Activated CD4-positive, alpha-beta T cell treated with anti-CD3 and anti-CD28 coated beads, Interleukin-2, amount 50 U/mL, for 16 hours (primary cell): ENCODE measurements at places on chromosomes 1 and 21.

GRCh38 chr1:110005971-110006370, 21.4 kb downstream of the AHCYL1 start:
- no peak for DNase-seq

DNA sequence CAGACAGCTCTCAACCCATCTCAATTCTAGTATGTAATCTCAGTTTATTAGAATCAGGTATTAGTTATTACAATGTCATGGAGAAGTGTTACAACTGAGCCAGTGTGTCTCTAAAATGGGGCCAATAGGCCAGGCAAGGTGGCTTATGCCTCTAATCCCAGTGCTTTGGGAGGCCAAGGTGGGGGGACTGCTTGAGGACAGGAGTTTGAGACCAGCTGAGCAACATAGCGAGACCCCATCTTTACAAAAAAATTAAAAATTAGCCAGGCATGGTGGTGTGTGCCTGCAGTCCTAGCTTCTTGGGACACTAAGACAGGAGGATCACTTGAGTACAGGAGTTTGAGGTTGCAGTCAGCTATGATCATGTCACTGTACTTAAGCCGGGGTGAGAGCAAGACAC, 104.9 kb downstream of the BCAR3 start:
- DNase-seq, result no peak

- DNase-seq, result no peak
Observed at GRCh38 chr1:115356356-115356755, 18.3 kb upstream of the NGF start.

DNA sequence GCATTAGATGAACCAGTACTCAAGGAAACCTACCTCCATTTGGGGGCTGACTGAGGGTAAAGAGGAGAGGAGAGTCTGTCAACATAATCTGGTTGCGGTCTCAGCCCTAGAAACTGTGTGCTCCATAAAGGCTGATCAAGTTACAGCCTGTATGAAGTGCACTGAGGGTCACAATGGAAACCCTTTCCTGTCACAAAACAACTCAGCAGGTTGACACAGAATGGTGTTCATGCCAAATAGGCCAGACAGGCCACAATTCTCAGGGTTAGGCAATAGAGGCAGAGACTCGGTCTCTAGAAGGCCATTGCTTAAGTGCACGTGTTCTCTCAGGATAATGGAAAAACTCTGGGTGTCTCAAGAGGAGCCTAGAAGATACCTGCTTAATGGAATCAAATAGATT, 4.1 kb upstream of the ANKRD35 start:
- DNase-seq, result no peak

GRCh38 chr1:49252917-49253316, 476.2 kb upstream of the BEND5 start:
- no peak for DNase-seq

DNA sequence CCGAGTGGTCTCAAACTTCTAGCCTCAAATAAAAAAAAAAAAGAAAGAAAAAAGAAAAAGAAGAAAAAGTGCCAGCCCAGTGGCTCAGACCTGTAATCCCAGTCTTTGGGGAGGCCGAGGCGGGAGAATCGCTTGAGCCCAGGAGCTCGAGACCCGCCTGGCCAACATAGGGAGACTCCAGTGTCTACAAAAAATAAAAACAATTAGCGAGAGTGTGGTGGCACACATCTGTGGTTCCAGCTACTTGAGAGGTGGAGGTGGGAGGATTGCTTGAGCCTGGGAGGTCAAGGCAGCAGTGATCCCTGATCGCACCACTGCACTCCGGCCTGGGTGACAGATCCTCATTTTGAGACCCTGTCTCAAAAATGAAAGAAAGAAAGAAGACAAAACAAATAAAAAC, 1.4 kb upstream of the PTGFRN start:
- no peak for DNase-seq

GRCh38 chr1:94909486-94909885, 17.4 kb downstream of the CNN3 start:
- no peak for DNase-seq

GRCh38 chr1:218480588-218481099, 135.5 kb downstream of the TGFB2 start:
- no peak for DNase-seq

DNA sequence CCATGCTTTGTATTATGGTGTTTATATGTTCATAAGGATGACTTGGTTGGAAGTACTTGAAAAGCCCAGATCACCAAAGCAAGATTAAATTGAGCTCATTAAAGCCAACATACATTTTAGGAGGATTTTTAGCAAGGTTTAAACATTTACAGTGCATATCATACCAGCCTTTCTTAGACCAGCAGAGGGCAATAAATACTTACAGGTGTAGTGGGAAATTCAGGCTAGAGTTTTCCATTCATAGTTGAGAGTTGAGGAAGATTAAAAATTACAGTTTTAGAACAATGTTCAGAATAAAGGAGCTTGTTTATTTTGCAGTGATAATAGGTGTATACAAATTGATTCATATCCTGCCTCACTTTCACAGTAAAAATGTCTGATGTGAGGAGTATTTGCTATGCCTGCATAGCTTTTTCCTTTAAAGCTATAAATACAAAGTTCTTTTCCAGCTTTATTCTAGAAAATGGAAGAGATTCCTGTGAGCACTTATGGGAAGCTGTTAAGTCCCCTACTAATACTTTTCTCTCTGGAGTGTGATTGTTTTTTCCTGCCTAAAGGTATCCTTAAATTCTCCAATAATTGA, 35.3 kb downstream of the DTL start:
- DNase-seq, result peak; percentile 10

GRCh38 chr21:18129526-18129925, 115.1 kb upstream of the CHODL start:
- no peak for DNase-seq

- DNase-seq, result no peak
Observed at GRCh38 chr1:239558991-239559390, 172.6 kb downstream of the CHRM3 start.

DNA sequence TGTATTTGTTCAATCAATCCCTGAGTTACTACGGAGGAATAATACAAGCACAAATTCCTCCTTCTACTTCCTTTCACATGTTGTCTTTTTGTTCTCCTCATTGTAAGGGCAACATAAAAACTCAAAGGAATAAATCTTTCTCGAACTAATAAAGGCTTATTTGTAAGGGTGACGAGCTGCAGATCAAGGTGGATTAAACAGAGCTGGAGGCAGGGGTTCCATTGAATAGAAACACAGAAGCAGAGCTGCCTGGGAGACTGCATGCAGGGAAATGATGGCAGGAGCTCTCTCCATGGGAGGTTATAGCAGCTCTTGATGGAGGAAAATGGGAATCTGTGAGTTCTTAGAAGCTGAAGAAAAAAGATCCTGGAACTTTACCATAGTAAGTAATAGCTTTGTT, 160.2 kb downstream of the CYYR1 start:
- no peak for DNase-seq

DNA sequence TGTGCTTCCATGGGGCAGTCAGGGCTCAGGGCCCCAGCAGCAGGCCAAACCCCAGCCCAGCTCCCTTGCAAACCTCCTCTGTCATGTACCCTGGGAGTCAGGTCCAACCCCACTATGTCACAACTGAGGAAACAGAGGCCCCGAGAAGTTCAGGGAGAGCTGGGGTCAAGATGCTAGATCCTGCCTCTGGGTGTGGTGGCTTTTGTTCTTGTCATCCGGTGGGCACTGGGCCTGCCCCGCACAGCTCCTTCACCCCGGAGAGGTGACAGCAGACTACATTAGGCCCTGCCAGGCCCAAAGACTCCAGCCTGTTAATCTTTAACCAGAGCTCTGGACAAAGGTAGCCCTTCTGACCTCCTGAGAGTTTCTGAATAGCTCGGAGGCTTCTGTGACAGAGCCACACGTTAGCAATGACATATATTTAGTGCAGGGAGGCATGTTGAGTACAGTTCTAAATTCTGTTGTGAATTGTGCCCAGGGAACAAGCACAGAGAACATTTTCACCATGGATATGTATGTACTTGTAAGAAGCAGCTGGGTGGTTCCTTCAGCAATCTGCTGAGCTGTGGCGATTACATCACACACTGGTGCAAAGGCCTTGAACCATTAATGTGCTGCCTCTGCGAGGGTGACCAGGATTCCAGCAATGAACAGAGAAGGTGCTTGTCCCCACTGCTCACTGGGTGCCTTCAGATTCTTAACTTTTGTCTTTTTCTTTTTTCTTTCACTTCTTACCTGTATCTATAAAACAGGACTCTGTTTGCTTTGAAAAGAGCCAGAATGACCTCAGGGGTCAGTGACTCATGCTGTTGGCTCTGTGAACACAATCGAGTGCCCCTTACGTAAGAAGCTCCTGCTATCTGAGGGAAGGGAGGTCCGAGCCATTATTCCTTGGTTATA, 102.8 kb downstream of the RHOU start:
- no peak for DNase-seq

- DNase-seq, result no peak
Observed at GRCh38 chr1:114554577-114554976, 26.8 kb downstream of the BCAS2 start.

GRCh38 chr21:42997053-42997452, 22.7 kb downstream of the PKNOX1 start:
- DNase-seq, result peak; percentile 58

GRCh38 chr21:17428484-17428869, 84.4 kb upstream of the CXADR start:
- DNase-seq, result no peak

DNA sequence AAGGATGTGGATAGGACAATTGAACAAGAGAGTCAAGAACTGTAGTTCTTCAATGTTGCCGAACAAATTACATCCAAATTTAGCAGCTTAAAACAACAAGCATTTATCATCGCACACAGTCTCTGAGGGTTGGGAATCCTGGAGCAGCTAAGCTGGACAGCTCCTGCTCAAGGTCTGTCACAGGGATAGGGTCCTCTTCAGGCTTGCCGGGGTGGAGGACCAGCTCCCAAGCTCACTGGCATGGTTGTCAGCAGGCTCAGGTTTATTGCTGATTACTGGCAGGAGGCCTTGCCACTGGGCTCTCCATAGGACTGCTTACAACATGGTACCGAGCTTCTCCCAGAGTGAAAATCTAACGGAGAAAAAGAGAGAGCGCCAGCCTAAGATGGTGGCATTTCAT, 22.1 kb upstream of the COX20 start:
- no peak for DNase-seq
